Stimulated activated CD4-positive, alpha-beta T cell treated with anti-CD3 and anti-CD28 coated beads, Interleukin-2, amount 100 ng/mL, for 24 hours (primary cell): ENCODE measurements at places on chromosomes 16 and 17.

DNA sequence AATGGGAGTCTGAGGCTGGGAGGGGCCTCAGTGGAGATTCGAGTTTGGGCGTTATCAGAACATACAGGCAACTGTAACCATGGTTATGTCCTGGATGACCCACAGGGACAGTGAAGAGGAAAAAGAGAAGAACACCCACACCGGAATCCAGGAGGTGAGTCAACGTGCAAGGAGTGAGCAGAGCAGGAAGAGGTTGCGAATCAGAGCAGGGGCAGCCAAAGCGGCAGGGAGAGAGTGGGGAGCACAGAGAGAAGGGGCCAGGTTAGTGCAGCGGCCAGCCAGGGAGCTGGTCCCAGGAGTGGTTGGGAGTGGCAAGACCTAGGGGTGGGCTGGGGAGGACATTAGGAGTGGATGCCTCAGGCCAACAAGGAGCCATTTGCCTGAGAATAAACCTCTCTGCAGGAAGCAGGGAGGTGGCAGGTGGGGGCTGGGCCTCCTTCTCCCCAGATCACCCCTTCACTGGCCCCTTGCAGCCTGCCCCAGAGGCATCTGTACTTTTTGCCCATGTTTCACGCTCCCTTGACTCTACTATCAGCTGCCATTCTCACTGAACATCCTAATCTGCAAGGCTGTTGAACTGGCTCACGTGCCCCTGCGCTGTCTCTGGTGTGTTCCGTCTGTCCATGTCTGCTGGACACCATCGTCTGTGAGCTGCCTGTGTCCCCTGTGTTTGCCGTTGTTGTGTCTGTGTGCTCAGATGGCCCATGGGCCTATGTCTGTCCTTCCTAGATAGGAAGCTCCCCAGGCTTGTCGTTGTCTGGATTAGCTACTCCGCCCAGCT, 5.1 kb downstream of the KRT13 start:
- no peak for DNase-seq

GRCh38 chr16:86662195-86662594, 83.8 kb downstream of the FOXL1 start:
- no peak for DNase-seq

DNA sequence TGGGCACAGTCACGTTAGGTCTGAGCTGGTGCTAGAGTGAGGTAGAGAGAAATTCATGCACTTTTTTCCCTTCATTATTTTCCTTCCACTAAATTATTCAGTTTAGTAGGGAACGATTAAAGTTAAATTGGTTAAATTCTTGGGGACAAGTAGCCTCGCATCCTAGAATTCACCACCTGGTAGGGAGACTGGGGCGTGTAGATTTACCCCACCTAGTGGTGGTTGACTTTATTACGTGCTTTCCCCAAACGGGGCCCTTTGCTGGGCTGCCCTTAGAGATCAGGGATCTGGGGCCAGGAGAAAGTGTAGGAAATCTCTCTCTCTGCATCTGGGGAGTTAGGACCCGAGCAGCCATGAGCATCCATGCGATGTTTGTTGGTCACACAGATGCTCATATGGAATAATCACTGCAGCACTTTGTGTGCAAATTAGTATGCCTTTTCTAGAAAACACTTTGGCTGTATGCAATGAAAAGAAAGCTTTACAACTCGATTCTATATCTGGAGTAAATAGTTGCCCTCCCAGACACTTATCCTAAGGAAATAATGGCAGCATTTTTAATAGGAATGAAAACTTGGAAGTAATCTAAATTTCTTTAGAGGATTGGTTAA, 107.0 kb downstream of the PLCG2 start:
- peak; percentile 26 for DNase-seq

- no peak for DNase-seq
These were observed 222.1 kb downstream of the RBFOX3 start for GRCh38 chr17:79388556-79389295.

GRCh38 chr17:17816831-17817551, 19.8 kb downstream of the SREBF1 start:
- no peak for DNase-seq

- no peak for DNase-seq
These were observed 1.4 kb downstream of the MPRIP start for GRCh38 chr17:17043461-17044271.

DNA sequence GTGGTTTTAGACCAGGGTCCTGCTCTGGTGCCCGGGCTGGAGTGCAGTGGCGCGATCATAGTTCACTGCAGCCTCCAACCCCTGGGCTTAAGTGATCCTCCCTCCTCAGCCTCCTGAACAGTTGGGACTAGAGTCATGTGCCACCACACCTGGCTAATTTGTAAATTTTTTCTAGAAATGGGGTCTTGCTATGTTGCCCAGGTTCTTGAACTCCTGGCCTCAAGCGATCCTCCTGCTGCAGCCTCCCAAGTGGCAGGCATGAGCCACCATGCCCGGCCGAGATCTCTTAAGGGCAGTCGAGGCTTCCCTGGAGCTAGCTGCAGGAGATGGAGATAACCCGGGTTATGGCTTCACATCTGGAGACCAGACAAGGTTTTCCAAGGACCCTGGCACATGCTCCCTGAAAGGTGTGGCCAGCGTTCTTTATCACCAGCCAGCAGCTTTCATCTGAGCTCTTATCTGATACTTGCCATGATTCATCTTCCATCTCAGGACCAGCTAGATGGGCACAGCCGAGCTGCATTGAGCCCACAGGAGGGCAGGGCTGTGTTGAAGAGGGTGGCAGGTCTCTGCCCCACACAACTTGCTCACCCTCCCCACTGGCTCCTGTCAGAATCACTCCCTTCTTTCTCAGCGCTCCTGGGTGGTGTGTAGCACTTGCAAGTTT, 28.6 kb downstream of the SCNN1B start:
- DNase-seq, result no peak

GRCh38 chr17:21510686-21511362, 134.7 kb downstream of the KCNJ12 start:
- no peak for DNase-seq

DNA sequence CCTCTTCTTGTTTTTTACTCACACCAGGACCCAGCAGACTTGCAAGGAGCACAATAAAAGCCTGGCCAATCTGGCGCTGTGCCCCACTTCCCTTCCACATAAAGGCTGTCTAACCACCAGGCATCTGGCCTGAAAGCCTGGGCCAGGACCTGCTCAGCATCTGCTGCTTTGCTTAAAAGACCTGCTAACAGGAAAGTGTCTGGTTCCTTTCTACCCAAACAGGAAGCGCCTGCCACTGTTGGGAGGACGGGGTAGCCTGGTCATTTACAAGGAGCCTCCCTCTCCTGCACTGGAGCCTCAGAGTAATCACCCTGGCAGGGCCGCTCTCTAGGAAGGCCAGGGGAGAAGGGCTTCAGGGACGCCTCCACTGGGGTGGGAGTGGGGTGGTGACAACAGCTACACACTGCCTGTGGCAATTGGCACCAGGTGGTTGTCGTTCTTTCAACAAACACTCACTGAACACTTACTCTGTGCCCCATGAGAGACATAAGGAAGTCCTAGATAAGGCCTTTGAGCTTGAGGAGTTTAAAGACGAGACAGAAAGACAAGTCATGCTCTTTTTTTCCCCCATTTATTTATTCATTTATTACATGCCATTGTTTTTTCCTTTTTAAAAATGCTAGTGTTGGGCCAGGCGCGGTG, 6.3 kb upstream of the MMP28 start:
- DNase-seq, result no peak
